Activated T-helper 2 cell treated with anti-CD3 and anti-CD28 coated beads, Interferon-gamma antibody, Interleukin-2, Interleukin-4, amounts not matched to agents 10 μg/mL and 5 μg/mL and 100 μg/mL, durations not matched to agents 14 hours and 24 hours and 36 hours (primary cell): ENCODE measurements at places on chromosomes 6 and 20.

GRCh38 chr20:46683939-46684750 lies 5.1 kb downstream of the TP53RK start:
- no peak for DNase-seq
- no peak overlapping the region for H3K27ac ChIP-seq
- peaks cover 37% of the 10 kb centered on the region for H3K36me3 ChIP-seq
- peaks cover 42% of the 10 kb centered on the region for H3K4me1 ChIP-seq

GRCh38 chr6:81565071-81565470 lies 187.4 kb downstream of the TENT5A start:
- H3K27me3 ChIP-seq: no peaks in the 10 kb centered on the region
- H3K4me3 ChIP-seq: no peak overlapping the region
- no peaks in the 10 kb centered on the region for H3K36me3 ChIP-seq
- no peak for DNase-seq
- H3K27ac ChIP-seq: no peak overlapping the region

- H3K27me3 ChIP-seq: peaks cover 57% of the 10 kb centered on the region
- no peak overlapping the region for H3K4me3 ChIP-seq
- H3K27ac ChIP-seq: no peak overlapping the region
- DNase-seq: no peak
- H3K4me1 ChIP-seq: no peaks in the 10 kb centered on the region
- no peaks in the 10 kb centered on the region for H3K36me3 ChIP-seq
Measured at GRCh38 chr20:2358006-2358405, 22.7 kb upstream of the TGM6 start.

- peaks cover 11% of the 10 kb centered on the region for H3K27me3 ChIP-seq
- H3K4me1 ChIP-seq: no peaks in the 10 kb centered on the region
- H3K27ac ChIP-seq: no peak overlapping the region
- no peak overlapping the region for H3K4me3 ChIP-seq
Measured at GRCh38 chr6:168276576-168277273, 42.9 kb downstream of the DACT2 start.

DNA sequence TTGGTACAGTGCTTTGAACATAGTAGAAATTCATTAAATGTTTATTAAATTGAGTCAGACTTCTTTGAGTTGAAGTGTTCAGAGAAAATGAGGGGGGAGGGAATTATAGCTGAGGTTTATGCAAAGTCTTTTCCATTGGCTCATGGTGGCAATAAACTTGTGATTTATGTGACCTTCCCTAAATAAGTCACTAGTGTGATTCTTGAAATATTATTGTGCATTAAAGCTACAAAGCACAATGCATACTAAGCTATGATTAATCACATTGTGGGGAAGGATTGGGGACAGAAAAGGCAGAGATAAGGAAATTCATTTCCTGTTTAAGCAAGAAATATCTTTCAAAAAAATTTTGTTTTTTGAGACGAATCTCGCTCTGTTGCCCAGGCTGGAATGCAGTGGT lies 877.5 kb downstream of the TFAP2A start:
- H3K4me3 ChIP-seq: no peak overlapping the region
- H3K36me3 ChIP-seq: no peaks in the 10 kb centered on the region
- no peak overlapping the region for H3K27ac ChIP-seq
